Activated CD8-positive, alpha-beta memory T cell treated with anti-CD3 and anti-CD28 coated beads for 1 hour (primary cell): ENCODE measurements at places on chromosomes 2 and 18.

- DNase-seq = no peak
Observed at GRCh38 chr2:36717603-36718266, 21.2 kb downstream of the VIT start.

GRCh38 chr2:198791623-198792022 is 666.1 kb downstream of the SATB2 start:
- no peak for DNase-seq

- DNase-seq = no peak
Observed at GRCh38 chr2:134202371-134202770, 51.5 kb upstream of the MGAT5 start.

- DNase-seq = no peak
Observed at GRCh38 chr2:30577151-30577550, 130.1 kb downstream of the LCLAT1 start.

- DNase-seq = no peak
Observed at GRCh38 chr18:48660346-48661228, 121.8 kb downstream of the CTIF start.
